COLO829 (cell line): ENCODE measurements at places on chromosomes 2 and 18.

DNA sequence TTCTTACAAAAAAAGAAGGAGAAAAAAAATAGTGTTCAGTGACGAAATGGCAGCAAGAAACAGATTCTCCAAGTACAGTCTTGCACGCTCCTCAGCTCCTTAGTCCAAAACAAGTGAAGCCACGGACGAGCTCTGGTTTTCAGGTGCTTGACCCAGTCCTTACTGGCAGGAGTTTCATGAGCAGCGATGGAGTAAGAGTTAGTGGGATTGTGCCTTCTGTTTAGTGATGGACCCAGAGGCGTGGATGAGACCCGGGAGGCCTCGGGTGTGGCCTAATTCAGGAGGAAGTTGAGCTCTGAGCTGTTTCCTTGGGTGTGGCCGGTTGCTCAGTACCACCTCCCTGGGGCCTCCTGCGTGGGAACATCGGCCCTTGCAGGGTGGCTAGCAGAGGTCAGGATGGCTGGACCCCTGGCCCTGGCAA lies 52.0 kb downstream of the KIF5C start:
- DNase-seq: no peak

GRCh38 chr2:80515964-80516363 lies 211.4 kb upstream of the LRRTM1 start:
- DNase-seq: no peak

GRCh38 chr2:30300456-30301221 lies 69.3 kb downstream of the LBH start:
- DNase-seq: no peak

GRCh38 chr2:216012133-216012829 lies 1.1 kb downstream of the MREG start:
- peak; percentile 45 for DNase-seq

DNA sequence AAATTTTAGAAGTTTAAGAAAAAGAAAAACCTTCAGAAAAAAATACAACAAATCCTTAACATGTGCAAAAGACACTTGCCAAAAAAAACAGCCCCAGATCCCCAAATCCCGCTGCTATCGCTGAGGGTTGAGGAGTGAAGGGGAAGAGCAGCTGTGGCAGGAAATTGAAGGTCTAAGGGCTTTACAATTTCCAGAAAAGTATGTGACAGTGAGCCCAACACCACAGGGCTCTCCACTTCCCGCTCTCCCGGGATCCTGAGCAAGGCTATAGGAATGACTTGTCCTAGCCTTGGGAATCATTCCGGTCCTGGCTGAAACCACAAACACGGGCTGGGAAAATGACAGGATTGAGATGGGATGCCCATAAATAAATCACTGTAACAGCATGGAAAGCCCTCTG lies 191.4 kb downstream of the TMEM163 start:
- no peak for DNase-seq

GRCh38 chr2:98846041-98846440 lies 90.0 kb downstream of the CRACDL start:
- no peak for DNase-seq

DNA sequence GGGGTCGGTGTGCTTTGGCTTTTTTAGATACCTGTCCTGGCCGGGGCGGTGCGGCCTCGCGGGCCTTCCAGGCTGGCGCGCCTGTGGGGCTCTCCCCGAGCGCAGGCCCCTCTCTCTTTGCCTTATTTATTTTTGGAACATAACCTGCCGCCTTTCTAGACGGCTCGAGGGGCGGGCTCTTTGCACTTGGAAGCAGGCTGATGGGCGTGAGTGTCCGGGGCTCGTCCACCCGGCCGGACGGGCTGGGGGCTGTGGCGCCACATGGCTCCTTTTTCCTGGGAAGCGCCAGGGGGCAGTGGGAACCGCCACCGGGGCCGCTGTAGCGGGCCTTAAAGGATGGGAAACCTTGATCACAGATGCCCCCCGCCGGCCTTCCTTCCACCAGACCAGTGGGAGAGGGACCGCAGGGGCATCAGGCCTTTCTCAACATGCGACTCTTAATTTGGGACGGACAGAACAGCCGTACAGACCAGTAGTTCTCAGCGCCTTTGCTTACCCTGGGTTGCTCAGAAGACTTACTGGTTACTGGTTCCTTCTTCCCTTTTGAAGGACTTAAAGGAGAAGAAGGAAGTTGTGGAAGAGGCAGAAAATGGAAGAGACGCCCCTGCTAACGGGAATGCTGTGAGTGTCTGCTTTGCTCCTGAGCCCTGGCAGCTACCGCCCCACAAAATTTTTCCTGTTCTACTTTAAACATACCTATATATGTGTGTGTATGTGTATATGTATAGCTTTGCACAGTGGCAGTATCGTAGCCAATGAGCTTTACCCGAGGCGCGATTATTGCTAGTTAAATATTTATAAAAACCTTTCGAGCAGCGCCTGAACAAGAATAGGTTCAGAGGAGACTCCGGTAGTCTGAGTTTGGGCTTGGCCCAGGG lies 2.7 kb downstream of the PTMA start:
- no peak for DNase-seq

DNA sequence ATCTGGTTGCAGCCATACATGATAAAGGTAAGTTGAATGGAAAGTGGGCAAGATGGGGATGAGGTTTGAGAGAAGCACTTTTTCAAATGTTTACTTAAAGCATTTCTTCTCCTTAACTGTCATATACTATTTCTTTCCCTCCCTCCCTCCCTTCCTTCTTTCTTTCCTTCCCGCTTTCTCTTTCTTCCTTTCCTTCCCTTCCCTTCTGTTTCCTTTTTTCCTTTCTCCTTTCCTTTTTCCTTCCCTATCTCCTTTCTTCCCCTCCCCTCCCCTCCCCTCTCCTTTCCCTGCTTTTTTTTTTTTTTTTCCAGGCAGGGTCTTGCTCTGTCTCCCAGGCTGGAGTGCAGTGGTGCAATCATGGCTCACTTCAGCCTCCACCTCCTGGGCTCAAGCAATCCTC lies 5.6 kb downstream of the SLC3A1 start:
- no peak for DNase-seq

DNA sequence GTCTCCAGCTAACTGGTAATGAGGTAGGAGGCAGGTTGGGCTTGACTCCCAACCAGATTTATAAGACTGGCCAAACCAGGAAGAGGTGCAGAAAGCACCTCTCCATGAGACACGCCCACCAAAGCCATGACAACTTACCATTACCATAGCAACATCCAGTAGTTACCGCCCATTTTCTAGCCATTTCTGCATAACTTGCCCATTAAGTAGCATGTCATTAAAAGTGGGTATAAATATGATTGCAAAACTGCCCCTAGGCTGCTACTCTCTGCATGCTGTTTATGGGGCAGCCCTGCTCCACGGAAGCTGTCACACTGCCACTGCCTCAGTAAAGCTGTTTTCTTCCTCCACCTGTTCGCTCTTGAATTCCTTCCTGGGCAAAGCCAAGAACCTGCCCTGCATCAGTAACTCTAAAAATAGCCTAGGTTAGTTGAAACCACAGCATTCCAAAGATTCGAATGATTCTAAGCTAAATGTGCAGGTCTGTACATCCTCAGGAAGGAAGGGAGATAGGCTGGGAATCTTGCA lies 131.9 kb downstream of the ATL2 start:
- no peak for DNase-seq

- DNase-seq: peak; percentile 30
Observed at GRCh38 chr2:145744541-145745386, 1224.8 kb upstream of the ZEB2 start.

GRCh38 chr18:79549638-79550000 lies 130.0 kb upstream of the CTDP1 start:
- no peak for DNase-seq

- DNase-seq: no peak
Observed at GRCh38 chr2:208129744-208130711, at the start of gene CRYGC. Gene CRYGC (minus strand): TSS chr2:208129828. CDS start chr2:208129792, 36 bp downstream.

GRCh38 chr2:191013682-191013931 lies 364 bp downstream of the STAT1 start:
- no peak for DNase-seq

- no peak for DNase-seq
Observed at GRCh38 chr2:225993430-225993829, 593.9 kb downstream of the NYAP2 start.

DNA sequence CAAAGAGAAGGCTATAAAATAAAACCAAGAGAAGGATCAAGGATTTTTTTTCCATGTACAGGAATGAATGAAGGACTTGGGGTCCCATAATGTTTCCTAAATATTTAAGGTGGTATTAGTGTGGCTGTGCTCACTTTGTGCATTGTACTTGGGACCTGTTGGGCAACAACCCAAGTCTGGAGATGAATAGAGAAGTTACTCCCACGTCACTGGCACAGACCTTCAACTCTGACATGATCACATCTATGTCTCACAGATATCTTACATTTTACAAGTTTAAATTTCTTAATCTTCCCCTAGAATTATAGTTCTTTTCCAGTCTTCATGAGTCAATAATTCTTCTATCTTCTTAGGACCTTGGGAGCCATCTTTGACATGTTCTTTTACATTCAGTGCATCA lies 133.4 kb downstream of the PLCL1 start:
- no peak for DNase-seq

DNA sequence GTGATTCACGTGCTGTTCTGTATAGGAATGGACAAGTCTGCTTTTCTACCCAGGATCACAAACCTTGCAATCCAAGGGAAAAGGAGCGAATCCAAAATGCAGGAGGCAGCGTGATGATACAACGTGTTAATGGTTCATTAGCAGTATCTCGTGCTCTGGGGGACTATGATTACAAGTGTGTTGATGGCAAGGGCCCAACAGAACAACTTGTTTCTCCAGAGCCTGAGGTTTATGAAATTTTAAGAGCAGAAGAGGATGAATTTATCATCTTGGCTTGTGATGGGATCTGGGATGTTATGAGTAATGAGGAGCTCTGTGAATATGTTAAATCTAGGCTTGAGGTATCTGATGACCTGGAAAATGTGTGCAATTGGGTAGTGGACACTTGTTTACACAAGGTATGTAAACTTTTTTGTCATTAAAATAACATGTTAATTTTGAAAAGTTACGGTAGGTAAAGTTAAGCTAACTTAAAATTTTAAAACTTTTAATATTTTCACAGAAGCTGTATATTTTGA lies 33.0 kb downstream of the PPM1B start:
- DNase-seq: no peak

GRCh38 chr18:692824-693223 lies 19.6 kb downstream of the ENOSF1 start:
- no peak for DNase-seq

DNA sequence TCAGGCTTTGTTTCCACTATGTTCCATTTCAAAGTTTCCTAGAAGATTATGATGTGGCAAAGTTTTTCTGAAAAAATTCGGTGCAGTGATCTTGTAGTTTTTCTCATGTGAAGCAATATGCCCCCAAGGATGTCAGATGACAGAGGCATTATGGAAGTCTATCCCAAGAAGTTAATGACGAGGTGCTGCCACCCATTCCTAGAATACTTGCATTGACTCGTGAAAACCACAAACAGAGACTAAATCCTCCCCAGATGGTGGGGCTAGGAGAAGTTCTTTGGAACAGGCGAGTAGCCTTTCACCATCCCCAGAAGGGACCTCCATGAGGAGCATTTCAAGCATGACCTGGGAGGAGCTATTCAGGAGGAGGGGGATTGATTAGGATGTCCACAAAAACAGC lies 40.2 kb upstream of the COPS8 start:
- DNase-seq: no peak

DNA sequence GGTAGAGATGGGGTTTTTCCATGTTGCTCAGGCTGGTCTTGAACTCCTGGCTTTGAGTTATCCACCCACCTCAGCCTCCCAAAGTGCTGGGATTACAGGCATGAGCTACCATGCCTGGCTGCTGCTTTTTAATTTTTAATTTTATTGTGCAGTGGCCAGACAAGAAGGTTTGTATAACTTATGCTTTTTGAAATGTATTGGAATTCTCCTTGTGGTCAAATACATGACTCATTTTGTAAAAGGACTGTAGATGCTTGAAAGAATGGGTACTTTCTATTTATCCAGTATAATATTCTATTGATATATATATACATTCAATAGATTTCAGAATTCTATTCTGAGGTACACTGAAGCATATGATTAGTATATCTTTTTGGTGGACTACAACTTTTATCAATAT lies 82.6 kb upstream of the ST3GAL5 start:
- DNase-seq: no peak

DNA sequence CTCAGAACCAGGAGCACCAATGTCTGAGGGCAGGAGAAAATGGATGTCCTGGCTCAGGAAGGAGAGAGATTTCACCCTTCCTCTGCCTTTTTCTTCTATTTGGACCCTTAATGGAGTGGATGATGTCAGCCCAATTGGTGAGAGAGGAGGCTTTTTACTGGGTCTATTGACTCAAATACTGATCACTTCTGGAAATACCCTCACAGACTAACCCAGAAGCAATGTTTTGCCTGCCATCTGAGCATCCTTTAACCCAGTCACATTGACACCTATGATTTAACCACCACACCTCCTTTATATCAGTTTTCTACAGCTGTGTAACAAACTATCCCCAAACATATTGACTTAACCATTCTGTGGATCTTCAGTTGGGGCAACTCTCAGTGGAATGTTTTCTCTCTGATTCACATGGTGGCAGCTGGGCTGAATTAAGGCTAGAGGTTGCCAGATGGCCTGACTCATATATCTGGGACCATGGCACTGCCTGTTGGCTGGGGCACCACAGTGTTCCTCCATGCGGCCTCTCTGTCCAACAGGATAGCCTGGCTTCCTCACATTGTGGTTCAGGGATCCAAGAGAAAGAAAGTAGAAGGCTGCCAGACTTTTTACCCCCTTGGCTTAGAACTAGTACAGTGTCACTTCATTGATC lies 18.2 kb upstream of the MBOAT2 start:
- DNase-seq: no peak

DNA sequence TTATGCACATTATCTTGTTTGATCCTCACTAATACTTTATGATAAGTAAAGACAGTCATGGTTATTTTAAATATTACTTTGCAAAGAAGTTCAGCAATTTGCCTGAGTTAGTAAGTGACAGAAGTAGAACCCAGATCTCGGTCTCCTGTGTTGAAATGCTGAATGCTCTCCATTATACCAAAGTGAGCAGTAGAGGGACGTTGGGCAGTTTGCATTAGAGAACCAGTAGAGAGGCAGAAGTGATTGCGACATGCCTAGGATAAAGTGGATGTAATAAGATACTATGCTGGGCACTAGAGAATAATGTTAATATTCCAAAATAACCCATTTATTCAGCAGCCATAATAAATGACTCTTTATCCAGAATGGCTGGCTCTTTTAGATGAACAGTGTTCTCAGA lies 201.0 kb downstream of the PMAIP1 start:
- DNase-seq: no peak

GRCh38 chr2:62974999-62975398 lies 75.6 kb upstream of the OTX1 start:
- no peak for DNase-seq

GRCh38 chr2:63734510-63734909 lies 107.2 kb upstream of the UGP2 start:
- no peak for DNase-seq

GRCh38 chr18:66344227-66344626 lies 259.7 kb downstream of the CDH19 start:
- no peak for DNase-seq
